ACHN (cell line): ENCODE measurements at places on chromosomes 6 and 20.

DNA sequence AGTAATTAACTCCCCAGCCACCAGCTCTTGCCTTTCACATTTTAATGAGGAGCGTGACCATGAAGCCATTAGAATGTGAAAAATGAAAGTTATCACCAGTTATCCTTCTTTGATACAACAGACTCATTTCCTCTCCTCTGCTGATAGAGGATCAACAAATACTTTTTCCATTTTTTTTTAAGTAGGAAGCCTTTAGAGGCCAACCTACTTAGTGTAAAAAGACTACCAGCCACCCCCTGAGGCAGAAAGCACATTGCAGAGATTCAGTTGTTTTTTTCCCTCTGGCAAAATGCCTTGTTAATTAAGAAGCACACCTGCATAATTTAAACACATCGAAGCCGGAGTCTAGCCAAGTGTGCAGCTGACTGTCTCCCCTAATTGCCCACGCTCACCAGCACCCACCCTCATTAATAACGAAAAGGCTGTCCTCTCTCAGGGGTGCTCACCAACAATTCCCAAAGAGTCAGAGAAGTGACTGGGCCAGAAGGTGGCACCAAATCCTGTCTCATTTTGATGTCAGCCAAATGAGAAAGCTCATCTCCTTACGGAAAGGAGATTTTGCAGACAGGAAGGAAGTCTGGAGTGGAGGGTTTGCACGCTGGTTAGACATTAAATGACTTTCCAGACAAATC lies 60.9 kb upstream of the MC3R start:
- DNase-seq = no peak

- no peak for DNase-seq
Observed at GRCh38 chr6:70666706-70667105, 977 bp upstream of the SMAP1 start.

GRCh38 chr20:56171087-56172012 lies 77.2 kb upstream of the MC3R start:
- DNase-seq = peak; percentile 8

DNA sequence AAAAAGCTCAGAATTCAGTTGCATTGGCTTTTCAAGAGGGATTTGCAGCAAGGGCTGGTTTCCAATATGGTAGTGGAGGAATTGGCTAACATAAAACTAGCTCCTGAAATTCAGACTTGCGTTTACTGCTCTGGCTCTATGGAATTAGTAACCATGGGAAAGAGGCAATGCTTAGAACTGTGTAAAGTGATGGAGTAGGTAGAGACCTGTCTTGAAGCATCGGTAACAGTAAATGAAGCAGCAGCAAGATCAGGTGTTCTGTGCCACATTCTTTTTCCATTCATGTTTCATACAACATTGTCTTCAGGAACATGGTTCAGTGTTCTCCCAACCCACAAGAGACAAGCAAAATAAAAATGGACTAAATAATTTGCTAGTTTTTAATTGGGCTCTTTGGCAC lies 6.5 kb downstream of the IRF4 start:
- DNase-seq = no peak

- DNase-seq = no peak
Observed at GRCh38 chr6:44672086-44672485, 284.6 kb downstream of the CDC5L start.
